Osteoblast (primary cell): ENCODE measurements at places on chromosomes 12 and 14. TPM values are rescaled to one million over a fixed set of nuclear protein-coding genes. Genes with fewer than 3 reads are reported as not detected.

Gene PEX5
- 35.7 and 48.5 TPM in 2 replicates for total RNA-seq

Gene PYGL
- 116 and 123 TPM in 2 replicates for total RNA-seq

Gene AQP6
- not detected in 2 replicates for total RNA-seq

Gene PRPF39
- 35.1 and 35.9 TPM in 2 replicates for total RNA-seq

Gene ARL1
- total RNA-seq, result 90.8 and 94.9 TPM in 2 replicates

Gene DHRS2
- total RNA-seq, result under 0.01 and 0.29 TPM in 2 replicates

Gene TEX52
- not detected in 2 replicates for total RNA-seq

Gene CLECL1
- not detected in 2 replicates for total RNA-seq

Gene KIF5A
- 0.29 and 0.36 TPM in 2 replicates for total RNA-seq

Gene CD163
- total RNA-seq, result under 0.01 TPM in 2 replicates

DNA sequence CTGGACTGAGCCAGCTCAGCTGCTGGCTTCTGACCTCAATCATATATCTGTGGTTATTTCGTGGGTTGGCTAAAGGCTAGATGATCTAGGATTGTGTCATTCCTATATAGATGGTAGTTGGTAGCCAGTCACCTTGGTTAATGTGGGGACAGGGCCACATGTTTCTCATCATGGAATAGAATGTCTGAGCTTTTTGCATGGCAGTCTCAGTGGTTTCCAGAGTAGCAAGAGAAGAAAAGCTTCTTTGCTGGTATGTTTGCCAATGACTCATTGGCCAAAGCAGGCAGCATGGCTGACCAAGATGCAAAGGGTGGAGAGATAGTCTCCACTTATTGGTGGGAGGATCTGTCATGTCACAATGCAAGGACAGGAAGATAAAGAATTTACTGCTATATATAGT lies 746.4 kb upstream of the FLRT2 start:
- DNase-seq, result no peak

DNA sequence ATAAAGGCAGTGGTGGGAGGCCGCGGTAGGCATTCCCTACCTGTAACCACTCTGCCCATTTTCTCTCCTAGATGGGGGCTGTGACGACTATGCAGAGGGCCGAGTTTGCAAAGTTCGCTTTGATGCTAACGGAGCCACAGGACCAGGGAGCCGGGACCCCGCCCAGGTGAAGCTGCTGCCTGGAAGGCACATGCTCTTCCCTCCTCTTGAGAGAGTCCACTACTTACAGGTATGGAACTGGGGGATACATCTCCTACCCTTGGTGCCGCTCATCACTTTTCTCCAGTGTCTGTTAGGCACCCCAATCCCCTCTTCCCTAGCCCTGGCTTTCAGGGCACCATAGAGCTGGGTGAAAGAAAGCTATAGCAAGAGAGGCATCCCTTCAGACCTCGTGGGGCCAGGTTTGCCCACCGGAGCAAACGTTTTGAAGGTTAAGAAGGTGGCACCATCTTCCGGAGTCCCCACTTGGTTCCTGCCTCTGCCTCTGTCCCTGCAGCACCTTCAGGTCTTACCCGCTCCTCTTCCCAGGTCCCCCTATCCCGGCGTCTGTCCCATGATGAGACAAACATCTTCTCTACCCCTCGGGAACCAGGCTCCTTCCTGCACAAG lies 2.0 kb upstream of the P3H3 start:
- DNase-seq, result peak; percentile 54

GRCh38 chr12:64218597-64218996 lies 3.5 kb downstream of the KICS2 start:
- no peak for DNase-seq

GRCh38 chr14:74652541-74652940 lies 40.5 kb upstream of the LTBP2 start:
- no peak for DNase-seq

DNA sequence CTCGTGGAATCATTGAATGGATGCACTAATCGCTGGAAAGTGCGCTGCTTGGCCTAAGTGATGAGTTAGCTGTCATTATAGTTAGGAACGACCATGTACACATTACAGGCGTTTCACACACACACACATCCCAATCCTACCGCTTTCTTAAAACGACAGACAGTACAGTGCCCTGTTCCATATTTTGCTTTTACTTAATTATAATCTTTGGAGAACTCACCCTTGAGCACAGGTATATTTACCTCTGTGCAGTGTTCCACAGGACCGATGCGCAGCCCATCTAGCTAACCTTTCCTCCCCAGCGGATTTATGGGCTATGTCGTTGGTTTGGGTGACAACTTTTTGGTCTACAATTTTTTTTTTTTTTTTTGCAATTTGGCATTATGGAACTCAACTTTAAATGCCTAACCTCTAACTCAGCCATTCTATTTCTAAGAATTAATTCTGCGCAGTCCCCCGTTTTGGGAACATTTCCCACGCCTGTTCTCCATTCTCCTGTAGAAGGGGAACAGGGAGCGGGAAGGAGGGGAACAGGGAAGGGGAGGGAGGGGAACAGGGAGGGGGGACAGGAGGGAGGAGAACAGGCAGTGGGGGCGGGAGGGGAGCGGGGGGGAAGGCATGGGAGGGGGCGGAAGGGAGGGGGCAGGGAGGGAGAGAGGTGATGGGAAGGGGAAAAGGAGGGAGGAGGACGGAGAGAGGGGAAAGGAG lies 663 bp upstream of the ULK1 start:
- peak; percentile 73 for DNase-seq

DNA sequence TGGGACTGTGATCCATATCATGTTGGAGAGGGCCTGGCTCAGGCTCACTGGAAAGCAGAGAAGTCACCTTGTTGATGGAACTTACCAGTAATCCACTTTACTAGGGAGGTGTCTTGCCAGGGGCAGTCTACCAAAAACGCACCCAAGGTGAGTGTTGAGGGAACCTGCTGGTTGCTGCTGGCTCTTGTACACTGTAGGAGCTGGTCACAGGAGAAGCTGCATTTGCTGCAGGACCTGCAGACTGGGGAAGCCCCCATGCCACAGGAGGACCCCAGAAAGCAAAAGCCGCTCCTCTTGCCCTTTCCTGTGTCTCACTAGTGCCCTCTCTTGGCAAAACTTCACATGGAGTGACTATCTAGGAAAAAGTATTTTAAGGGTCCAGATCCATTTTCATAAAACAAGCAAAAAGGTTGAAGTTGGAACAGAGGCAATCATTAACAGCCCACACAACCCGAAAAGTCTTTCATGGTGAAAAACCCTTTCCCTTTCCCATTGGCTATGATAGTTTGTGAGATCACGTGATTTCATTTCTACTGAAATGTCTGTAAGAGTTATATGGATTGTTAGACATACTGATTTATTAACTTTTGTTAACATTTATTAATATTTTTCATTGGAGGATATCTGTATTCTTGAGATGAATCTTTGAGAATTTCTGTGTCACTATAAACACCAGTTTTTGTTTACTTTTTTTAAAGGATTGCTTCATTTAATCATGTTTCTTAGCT lies 59.2 kb downstream of the RASSF8 start:
- no peak for DNase-seq

GRCh38 chr12:55970775-55971174 lies 3.1 kb upstream of the RAB5B start:
- DNase-seq, result peak; percentile 66

DNA sequence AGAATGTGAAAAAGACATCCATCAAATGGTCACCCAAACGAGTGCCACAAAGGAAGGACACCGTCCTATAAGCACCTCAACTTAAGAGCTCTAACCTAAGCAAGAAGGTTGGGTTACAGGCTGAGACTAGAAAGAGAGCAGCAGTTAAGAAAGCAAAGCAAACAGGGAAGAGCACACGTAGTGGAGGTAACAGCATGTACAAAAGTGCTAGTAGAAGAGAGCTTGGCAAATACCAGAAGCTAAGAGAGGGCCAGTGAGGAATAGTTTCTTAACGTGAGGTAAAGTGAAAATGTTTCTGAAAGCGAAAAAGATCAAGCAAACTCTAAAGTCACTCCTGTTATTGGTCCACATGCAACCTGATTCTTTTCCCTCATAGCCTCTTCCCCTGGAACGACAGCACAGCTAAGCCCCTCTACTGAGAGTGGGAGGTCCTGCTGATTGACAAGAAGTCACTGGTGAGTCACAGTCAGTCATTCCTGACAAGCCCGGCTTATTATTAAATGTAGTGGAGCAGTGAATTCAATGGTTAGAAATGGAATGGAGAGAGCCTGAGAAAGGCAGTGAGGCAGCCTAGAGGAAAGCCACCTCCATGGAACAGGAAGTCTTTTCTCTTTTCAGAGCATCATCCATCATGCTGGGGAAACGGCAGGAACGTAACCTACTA lies 204.4 kb downstream of the SLC25A21 start:
- DNase-seq, result peak; percentile 13

DNA sequence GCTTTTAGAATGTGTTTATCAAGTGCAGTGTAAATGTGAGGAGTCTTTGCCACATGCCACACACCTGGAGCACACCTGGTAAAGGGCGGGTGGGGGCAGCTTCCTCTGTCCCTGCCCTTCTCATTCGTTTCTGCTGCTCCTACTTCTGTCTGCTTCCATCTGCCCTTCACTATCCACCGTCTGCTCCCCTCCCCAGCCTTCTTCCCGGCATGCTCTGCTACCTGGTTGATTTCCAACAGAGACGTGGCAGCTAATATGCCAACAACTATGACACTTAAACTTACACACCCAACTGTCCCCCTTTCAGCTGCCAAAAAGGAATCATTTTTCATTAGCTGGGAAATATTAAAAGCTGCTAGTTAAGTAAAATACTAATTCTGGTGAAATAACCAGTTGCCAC lies 9.1 kb upstream of the CARMIL3 start:
- peak; percentile 0 for DNase-seq

DNA sequence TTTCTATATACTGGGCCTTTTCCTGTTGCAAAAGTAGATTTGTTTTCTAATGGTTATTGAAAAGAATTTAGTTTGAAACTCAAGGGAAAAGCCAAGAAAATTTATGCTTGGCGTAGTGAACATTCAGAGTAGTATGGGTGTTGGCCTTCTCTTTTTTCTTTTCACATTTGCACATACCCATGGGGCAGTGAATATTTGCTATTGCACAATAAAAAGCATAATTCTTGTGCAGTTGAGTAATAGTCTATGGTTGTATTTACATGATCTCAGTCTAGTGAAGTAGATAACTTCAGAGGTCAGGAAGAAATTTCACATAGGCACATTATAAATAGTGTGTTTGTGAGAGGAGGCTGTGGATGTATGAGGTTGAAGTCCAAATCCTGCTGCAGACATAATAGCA lies 158.1 kb downstream of the FLRT2 start:
- DNase-seq, result peak; percentile 42

GRCh38 chr12:25625146-25625545 lies 72.1 kb upstream of the LMNTD1 start:
- no peak for DNase-seq

- peak; percentile 71 for DNase-seq
Measured at GRCh38 chr12:113007166-113007565, 28.8 kb downstream of the OAS2 start.

DNA sequence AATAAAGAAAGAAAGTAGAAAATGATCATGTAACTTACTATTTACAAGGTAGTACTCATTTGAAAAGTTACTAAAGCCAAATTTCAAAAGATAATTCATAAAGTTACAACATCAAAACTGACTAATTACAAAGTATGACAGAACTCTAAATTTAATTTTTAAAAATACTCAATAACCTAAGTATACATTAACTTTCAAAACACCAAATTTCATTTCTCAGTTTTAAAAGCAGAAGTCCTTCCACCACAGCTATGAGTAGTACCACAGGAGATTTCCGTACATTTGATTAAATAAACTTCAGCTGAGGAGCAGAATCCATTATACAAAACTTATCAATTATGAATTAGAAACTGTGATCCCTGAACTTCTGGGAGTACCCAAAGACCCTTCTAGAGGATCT lies 100.8 kb upstream of the BBS10 start:
- no peak for DNase-seq

GRCh38 chr14:90332271-90332584 lies 487 bp upstream of the NRDE2 start:
- no peak for DNase-seq

- peak; percentile 65 for DNase-seq
Measured at GRCh38 chr12:32039347-32039746, 67.3 kb upstream of the BICD1 start.

DNA sequence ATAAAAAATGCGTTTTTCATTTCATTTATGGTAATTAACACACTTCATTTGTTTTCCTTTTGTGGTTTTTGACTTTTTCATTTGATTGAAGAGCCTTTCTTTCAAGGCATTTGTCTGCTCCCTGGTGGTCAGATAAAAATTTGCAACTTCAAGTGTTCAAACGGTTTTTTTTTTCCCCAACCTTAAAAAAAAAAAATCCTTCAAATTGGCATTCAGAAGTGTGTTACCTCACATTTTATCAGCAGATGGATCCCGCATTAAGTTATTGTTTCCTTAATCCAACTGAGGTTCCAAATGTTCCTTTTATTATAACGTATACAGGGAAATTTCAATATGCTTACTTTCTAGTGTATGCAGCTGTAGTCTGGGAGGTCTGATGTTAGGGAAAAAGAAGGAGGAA lies 47.2 kb downstream of the MYF5 start:
- no peak for DNase-seq

DNA sequence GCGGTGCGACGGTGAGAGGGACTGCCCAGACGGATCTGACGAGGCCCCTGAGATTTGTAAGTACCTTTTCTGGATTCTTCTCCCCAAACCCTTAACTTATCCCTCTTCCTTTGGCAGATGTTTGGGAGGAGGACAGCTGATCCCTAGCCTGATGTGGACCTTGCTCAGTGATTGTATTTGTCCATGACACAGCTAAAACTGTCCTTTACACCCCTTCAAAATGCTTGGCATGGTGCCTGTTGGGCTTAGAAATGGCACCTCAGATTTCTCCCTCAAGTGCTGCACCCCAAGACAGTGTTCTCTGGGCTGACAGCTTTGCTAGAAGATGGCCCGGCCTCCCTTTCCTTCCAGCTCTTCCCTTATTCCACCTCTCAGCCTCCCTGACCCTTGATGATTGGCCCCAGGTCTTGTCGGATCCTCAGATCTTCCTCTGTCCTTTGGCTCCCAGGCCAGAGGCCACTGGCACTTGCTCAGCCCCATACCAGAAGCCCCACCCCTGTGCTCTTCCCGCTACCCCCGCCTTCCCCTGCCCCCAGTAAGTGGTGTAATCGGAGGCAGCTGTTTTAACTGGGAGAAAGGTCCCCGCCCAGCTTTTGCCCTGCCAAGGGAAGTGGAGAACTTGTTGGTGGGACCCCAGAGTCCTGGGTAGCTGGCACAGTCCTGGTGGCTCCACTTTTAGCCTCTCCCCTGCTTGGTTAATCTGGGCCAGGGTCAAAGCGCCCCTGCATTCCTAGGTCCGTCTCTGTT lies 8.7 kb downstream of the LRP1-AS start:
- peak; percentile 38 for DNase-seq

DNA sequence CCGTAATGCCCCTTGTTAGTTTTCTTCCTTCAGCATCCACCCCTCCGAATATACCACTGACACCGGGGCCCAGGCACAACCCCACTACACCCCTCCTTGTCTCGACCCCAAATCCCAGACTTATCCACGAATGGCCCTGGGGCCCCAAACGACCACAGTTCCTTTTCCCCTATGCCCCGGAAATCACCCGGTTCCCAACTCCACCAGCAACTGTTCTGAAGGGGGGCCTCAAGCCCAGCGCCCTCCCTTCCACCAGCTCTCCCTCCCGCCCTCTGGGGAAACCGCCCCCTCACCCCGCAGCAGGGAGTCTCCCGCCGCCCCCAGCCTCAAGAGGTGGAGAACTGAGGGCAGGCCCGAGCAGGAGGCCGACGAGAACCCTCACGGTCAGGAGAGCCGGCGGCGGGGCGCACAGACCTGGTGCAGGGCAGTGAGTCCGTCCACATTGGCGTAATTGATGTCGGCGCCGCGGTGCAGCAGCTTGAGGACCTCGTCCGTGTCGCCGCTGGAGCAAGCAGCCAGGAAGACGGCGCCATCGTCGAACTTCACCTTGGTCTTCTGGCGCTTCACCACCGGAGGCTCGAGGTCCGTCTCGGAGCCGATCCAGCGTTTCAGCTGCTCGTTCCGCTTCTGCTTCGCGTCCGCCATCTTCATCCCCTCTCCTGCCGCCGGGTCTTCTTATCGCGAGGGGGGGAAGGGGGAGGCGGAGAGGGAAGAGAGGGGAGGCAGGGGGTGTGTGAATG lies 446 bp downstream of the PPP1R12A start:
- no peak for DNase-seq
